NCI-H524 treated with DMSO at 0.1 percent for 48 hours (cell line): ENCODE measurements at places on chromosomes 2 and 18.
A peak's percentile ranks its signal among the peaks of the same experiment; 100 is the strongest.

DNA sequence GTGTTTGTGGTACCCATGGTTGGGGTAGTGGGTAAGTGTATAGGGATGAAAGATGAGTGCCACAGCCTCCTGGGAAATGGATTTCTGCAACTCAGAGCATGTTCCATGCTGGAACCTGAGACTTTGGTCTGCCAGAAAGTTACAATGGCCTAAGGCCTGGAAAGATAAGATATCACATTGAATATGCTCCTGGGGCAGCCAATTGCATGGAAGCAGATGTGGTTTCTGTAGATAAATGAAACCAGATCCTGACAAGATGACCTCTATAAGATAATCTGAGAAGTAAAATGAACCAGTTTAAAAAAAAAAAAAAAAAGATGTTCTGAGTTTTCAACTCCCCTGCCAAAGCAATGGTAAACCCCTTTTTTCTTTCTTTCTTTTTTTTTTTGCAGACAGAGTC, 91.4 kb upstream of the NCK2 start:
- DNase-seq = no peak

GRCh38 chr2:165593081-165593480, 123.6 kb downstream of the CSRNP3 start:
- DNase-seq = no peak

GRCh38 chr18:58779529-58779928, 85.1 kb upstream of the ZNF532 start:
- no peak for DNase-seq

DNA sequence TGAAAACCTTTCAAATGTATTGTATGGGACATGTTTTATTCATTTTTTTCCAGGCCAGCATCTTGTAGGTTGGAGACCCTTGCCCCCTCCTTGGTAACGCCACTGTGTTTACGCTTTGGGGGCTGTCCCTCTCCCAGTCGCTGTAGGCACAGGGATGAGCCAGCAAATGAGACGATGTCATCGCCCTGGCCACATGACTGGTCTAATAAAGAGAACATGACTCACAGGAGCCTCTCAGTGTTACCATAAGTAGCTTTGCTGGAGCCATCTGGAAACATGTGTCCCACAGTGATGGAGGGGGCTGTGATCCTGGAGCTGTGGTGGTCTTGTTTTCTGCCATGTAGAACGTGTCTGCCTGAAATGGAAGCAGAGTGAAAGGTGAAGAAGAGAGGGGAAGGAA, 78.9 kb downstream of the CD8B2 start:
- no peak for DNase-seq

DNA sequence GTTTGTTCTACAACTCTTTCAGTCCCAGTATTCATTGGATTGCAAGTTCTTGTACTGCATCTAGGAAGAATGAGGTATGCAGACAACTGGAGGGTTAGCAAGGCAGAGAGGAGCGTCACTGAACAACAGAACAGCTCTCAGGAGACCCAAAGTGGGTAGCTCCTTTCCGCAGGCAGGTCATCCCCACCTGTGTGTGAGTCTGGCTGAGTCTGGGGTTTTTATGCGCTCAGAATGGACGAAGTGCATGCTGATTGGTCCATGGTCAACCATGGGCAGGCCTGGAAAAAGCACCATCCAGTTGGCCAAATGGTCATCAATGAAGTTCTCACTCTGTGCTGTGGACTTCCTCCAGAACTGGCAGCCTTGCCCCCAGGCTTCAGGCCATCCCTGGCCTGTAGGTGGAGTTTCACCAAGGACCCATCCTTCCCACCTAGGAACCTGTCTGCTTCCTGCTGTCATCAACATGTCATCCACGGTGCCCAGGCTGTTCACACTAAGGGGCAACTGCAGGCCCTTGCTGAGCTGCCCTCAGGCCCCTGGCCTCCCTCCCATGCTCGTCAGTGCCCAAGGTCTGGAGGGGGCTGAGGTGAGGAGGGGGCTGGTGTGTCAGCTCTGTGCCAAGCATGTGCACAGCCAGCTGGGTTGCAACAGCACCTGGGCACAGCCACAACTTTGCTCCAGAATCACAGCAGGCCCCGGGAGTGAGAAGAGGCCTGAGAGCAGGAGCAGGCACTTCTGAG, 11.1 kb upstream of the TFCP2L1 start:
- no peak for DNase-seq

DNA sequence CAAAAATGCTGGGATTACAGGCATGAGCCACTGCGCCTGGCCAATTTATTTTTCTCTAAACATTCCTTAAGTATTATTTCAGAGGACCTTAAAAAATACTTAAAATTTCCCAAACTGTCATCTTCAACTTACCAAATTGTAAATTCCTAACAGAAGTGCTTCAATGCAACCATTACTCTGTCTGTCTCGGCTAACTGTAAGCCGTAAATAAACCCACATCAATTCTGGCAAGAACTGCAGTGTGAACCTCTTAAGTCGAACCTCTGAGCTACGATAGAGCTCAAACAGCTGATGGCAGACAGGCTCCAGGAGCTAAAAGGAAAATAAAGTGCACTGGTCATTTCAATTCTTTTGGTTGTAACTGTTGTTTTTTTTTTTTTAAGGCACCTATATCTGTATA, 53.4 kb upstream of the ORC2 start:
- no peak for DNase-seq

DNA sequence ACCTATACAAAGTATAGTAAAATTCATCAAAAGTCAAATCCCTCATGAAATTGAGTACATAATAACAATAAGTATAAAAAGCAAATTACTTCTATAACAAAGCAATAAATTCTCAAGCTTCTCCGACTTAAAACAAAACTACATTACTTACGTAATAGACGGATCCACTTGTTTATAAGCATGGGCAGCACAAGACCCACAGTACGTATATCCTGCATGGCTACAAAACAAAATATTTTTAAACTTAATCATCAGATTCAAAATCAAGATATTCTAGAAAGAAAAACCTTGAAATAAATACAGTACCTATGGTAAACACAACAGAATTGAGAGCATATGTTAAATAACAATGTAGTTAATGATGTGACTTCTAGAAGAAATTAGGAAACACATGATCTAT, 78.9 kb downstream of the MEMO1 start:
- no peak for DNase-seq

- no peak for DNase-seq
These were observed 279.7 kb upstream of the FIGN start for GRCh38 chr2:164015328-164016123.

- DNase-seq = no peak
These were observed 36.0 kb downstream of the TTC27 start for GRCh38 chr2:32663864-32664263.

- no peak for DNase-seq
These were observed 217.5 kb downstream of the TGIF1 start for GRCh38 chr18:3667255-3668137.

DNA sequence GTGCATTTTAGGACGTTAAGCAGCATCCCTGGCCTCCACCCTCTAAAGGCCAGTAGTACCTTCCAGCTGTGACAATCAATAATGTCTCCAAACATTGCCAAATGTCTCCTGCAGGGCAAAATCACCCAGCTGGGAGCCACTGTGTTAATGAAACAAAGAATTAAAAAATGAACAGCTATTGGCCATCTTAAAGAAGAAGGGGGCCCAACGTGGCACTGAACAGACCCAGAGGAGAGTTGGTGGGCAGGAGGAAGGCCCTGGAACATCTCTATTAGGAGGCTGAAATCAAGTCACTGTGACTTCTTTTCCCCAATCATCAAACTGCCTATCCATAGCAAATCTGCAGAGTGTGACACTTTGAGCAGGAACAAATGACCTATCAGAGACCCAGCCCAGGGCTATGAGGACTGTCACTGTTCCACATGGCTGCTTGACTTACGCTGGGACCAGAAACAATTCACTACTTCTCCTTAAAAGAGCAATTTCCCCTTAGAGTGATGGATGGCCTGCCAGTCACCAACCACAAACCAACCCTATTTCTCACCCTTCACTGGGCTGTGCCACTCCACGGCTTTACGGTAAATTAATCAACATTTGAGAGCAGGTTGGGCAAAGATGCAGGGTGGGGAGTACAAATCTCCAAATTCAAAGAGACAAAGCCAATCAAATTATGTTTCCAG, 35.2 kb upstream of the TEX51 start:
- DNase-seq = no peak

GRCh38 chr2:218317303-218317630, 25.0 kb upstream of the TMBIM1 start:
- DNase-seq = no peak

- no peak for DNase-seq
These were observed 301.6 kb upstream of the CDH20 start for GRCh38 chr18:61031626-61032025.

DNA sequence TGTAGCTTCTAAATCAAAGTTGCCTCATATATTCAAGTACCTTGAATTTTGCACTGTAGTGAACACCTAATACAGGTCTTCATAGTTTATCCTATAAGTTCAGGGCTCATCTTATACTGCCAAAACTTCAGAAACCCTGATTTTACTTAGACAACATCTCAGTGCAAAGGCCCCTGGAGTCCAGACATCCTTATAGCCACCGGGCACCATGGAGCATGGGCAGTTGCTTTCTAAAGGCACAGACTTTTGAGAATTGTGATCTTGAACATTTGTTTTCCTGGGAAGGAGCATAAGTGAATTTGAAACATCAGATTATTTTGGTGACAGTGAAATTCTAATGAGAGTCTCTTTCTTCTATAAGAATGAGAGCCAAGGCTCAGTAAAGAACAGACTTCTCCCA, 292.3 kb downstream of the CYRIA start:
- DNase-seq = no peak

DNA sequence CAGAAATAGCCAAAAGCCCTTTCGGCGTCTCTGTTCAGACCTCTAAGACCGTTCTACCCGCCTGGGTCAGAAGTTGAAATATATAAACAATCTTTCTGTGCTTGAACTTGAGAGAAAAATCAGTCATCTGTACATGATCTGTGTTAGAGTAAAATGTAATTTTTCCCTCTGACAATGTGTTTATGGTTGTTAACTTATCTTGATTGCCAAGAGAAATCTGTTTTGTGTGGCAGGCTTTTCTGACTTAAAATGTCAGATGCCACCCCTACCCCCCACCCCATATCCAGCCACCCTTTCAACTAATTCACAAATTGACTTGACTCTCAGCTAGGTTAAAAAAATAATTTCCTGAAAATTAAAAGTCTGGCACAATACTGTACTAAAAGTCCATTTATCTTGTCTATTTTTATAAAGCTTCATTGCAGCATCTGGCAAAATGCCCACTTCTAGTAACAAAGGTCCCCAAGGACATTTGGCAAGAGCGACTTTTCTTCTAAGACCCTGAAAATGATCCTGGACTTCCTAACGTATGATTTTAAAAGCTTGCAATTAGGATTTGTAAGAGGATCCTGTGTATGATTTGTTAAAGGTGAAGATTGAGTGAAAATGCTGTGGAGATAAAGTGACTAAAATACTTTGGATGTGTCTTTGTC, 304.2 kb downstream of the EPHA4 start:
- DNase-seq = no peak

DNA sequence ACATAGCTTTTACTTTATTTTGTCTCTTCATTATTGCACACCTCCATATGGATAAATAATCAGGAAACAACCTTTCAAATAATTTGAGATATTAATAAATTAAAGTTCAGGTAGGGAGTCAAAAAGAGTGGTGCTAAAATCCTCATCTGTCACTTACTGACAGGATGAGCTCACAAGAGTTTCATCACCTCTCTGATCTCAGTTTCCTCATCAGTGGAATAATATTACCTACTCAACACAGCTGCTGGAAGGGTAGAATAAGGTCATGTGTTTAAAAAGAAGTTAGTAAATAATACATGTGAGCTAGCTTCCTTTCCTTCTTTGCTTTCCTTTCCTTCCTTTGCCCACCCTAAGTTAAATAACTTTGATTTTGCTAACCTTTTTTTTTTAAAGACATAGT, 61.9 kb downstream of the RDH14 start:
- no peak for DNase-seq

DNA sequence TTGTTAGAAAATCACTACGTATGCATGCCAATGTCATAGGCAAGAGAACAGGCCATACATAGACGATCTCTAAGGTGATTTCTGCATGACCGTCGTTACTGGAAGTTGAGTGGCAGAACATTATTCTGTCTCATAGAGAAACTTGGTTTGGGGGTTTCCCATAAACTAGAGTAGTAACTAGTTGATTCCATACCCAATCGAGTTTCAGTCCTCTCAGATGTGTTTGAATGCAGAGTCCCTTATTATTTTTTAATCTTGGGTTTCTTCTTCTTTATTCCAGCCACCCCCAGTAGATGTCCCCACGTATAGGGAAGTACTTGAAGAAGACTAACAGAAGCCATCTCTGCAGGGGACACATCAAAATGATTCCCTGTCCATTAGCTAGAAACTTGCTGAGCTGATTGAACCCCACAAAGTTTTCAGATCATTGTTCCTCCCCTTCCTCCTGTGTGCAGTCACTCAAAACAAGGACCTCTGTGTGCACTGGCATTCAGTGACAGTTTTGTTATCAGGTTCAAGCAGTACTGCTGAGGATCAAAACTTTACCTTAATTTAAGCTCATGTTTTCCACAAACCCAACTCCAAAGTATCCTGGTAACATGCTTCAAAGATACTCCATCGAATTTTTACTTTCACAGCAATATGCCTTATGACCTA, 68.4 kb upstream of the CDCA7 start:
- no peak for DNase-seq

GRCh38 chr2:71358931-71359671, 27.5 kb downstream of the ZNF638 start:
- DNase-seq = no peak

- no peak for DNase-seq
These were observed 950.6 kb upstream of the LRATD1 start for GRCh38 chr2:13681936-13682335.

DNA sequence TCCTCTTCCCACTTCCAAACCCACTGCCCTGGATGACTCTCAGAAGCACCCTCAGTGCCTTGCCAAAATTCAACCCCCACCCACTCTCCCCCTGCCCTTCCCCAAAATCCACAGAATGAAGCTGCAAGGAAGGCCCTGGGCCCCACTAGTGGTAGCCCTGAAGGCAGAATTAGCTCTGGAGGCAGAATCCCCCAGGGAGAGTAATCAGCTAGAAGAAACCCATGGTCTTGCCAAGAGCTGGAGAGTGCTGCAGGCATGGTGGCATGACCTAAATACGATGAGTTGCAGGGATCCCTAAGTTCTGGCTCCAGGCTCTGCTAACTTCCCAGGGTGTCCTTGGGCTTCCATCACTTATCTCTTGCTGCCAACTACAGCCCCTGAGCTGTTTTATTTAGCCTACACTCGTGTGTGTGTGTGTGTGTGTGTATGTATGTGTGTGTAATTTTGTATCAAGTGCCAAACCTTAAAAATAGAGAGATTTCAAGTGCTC, 7.9 kb downstream of the GAD1 start:
- DNase-seq = no peak

DNA sequence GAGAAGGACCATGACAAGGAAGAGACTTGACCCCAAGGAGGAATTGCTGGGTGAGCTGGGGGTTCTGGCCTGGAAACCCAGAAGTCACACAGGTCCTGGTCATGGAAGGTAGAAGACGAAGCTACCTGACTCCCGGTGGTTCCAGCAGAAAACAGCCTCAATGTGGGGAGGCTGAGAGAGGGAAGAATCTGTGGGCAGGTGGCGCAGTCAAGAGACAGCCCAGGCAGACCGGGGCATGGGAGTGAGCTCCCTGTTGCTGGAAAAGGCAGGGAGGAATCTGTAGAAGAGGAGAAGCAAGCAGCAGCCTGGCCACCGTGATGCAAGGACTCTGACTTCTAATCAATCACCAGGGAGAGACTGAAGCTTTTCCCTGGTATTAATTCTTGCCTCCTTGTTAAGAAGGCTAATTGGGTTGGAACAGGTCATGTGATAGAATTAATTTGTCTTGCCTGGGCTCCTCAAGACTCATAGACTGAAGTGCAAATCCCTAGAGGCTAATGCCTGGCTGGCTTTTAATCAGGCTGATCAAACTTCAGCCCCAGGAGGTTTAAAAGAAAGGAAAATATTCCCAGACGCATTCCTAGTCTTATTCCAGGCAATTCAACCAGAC, 30.1 kb downstream of the CNGA3 start:
- DNase-seq = peak; percentile 25
